ENCODE measurements at places on chromosomes 1 and 21.

DNA sequence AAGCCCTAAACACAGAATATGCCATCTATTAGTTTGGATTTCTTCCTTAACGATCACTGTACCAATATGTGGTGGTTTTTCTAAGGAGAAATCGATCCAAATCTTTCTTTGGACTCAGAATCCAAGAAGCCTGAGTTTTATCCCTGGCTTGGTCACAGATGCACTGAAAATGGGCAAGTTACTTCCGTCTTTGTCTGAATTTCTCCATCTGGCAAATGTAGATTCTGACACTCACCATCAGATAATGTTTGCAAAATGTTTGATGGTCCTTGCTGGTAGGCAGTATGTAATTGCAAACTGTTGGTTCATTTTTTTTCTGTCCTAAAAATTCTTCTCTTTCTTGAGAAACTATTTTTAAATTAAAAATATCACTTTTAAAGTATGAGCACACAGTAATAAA is 115.0 kb downstream of the TSEN15 start:
- DNase-seq: no peak

- no peak for DNase-seq
Observed at GRCh38 chr1:106646816-106647215, 409.7 kb upstream of the PRMT6 start.

DNA sequence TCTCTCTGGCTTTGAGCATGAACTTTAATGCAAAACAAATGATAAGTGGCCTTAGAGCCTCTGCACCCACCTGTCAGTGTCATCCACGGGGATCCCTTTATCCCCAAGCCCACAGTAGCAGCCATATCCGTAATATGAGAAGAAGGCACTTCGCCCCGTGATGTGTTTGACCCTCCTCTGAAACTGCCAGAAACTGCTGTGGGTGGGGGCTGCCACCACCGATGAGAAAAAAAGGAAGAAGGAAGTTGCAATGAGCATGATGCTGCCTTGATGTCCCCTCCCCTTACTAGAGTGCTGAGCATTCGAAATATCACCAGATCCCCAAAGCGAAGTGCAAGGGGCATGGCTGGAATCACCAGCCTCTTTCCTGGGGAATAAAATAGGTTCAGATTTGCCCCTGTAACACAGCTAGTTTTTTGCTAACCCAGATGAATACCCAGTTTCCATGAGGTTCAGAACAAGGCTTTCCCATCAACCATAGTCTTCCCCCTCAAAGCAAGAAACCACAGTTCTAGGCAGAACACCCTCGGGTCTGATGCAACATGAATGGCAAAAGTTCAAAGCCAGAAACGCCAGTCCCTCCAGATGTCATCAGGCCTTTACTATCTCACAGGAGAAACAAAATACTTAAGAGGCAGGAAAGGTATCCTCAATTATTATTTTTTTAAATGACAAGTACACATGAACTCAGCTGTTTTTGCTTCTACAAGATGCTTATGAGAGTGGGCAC is 10.8 kb upstream of the UBXN10 start:
- no peak for DNase-seq

- no peak for DNase-seq
Observed at GRCh38 chr1:242877229-242877628, 352.7 kb upstream of the PLD5 start.

- no peak for DNase-seq
Observed at GRCh38 chr1:65149351-65150107, 1.5 kb downstream of the AK4 start.

GRCh38 chr21:38263493-38263892 is 6.7 kb downstream of the KCNJ15 start:
- no peak for DNase-seq

DNA sequence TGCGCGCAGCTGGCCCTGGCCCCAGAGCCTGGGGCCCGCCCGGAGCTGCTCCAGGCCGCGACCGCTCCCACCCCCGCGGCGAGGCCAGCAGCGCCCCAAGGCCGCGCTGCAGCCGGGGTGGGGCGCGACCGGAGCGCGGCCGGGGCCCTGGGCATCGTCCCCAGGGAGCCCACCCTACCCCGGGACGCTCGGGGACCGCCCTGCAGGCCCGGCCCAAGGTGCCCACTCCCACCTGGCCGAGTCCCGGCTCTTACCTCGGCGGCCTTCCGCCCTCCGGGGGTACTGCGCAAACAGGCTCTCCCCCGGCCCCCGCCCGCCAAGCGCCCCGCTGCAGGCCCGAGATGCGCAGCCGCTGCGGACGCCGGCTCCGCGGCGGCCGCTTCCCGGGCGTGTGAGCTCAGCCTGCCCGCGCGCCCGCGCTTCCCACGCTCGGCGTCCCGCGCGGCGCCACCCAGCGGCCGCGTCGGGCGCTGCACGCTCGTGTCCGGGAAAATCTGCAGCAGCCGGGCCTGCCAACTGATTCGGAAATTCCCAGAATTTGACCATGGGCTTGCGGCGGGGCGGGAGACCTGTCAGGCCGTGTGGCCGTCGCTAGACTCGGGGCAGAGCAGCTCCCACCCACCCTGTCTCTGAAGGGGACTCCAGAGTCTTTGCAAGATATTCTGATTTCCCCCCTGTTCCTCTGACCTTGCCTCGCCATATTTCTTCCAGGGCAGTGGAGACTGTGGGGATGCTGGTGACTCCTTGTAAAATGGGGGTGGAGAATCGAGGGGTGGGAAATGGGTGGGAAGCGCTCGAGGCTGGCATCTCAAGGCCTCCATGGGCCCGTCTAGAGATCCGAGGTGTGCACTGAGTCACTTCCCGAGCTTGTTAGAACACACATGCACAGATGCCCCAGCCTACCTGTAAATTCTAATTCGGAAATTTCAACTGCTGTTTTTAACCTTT is 41.9 kb downstream of the CD34 start:
- peak; percentile 58 for DNase-seq

DNA sequence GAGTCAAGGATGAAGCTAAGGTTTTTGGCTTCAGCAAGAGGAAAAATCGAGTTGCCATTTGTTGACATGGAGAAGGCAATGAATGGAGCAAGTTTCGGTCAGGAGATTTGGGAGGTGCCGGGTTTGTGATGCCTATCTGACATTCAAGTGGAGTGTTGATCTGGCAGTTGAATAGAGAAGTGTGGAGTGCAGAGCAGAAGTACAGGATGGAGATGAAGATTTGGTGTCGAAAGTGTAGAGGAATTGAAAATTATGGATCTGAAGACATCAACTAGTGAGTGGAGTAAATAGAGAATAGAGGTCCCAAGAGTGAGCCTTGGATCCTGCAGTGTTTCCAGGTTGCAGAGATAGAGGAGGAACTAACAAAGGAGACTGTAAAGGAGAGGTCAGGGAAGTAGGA is 25.9 kb downstream of the CITED4 start:
- DNase-seq: no peak

GRCh38 chr1:91712981-91713841 is 172.7 kb downstream of the TGFBR3 start:
- DNase-seq: peak; percentile 47

- DNase-seq: no peak
Observed at GRCh38 chr1:228390649-228391048, 16.0 kb downstream of the TRIM11 start.

- no peak for DNase-seq
Observed at GRCh38 chr1:240927821-240928220, 315.9 kb upstream of the GREM2 start.

DNA sequence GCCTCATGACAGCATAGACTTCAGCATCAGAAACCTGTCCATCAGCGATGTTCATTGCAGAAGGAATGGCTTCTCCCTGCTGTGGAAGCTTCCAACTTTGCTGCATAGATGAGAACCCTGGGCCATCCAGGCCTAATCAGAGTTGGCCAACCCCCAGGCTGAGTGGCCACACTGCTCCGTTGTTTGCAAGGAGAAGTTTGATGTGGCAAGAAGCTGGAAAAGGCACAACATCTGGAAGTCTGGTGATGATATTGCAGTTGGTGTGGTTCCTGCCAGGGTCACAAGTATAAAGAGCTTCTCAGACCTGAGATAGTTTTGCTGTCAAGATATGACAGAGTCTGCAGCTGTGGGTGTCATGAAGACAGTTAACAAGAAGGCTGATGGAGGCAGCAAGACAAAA is 41.2 kb downstream of the RHOU start:
- DNase-seq: no peak

GRCh38 chr21:37374027-37374426 is 7.5 kb downstream of the DYRK1A start:
- no peak for DNase-seq

DNA sequence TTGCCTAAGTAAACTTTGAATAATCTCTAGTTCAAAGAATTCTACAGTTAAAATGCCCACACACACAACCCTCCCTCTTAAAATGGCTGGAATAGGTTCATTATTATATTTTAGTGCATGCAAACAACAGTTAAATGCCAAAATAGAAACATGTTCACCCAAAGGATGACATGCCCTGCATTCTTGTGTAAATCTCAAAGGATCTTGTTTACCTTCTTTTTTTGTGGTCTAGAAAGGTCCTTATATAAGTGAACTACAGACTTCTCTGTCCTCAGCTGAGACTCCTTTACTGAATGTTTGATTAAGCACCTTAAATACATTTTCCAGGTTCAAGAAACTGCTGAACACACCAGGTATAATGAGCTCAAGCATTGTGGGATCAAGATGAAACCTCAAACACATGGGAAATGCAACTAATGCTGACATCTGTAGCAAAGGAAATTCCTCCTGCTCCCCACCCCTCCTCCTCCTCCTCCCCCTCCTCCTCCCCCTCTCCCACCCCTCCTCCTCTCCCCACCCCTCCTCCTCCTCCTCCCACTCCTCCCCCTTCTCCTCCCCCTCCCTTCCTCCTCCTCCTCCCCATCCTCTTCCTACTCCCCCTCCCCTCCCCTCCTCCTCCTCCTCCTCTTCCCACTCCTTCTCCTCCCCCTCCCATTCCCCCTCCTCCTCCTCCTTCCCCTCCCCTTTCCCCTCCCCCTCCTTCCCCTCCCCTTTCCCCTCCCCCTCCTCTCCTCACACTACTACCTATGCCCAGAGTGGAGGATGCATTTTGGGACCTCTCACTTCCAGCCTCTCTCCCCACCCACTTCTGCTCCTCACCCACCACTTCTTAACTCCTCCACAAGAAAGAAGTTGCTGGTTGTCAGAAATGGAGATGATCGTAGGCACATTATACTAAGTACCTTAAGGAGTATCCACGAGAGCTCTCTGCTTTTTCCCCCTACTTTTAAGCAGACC is 233.9 kb downstream of the MRPL39 start:
- no peak for DNase-seq

DNA sequence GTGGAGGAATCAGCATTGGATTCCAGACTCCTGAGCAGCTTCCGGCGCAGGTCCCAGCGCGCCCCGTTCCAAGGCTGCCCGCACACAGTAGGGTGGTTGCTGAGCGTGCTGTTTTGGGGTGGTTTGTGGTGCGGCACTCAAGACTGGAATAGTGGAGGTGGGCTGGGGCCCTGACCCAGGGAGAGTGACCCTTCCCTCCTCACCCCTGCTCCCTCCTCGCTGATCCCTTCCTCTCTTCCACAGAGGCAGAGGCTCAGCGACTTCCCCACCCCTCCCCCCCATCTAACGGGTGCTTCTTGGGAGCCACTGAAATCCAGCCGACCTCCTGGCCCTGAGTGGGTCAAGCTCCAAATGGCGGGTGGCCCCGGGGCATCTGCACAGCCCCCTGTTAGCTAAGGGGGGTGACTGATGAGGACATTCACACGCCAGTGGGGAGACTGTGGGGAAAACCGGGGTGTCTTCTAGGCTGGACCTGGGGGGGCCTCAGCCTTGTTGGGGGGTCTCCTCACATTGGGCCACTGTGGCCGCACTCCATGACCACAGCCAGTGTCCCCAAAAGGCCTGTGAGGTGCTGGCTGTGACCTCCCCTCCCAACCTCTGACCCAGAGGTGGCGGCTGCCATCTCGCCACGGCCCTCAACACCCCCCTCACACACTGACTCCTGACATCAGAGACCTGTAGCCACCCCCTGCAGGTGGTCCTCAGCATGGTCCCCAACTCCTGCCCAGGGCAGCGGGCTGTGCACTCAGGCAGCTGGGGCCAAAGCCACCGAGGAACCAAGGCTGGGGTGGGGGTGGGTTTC is 3.9 kb upstream of the HES4 start:
- DNase-seq: no peak

DNA sequence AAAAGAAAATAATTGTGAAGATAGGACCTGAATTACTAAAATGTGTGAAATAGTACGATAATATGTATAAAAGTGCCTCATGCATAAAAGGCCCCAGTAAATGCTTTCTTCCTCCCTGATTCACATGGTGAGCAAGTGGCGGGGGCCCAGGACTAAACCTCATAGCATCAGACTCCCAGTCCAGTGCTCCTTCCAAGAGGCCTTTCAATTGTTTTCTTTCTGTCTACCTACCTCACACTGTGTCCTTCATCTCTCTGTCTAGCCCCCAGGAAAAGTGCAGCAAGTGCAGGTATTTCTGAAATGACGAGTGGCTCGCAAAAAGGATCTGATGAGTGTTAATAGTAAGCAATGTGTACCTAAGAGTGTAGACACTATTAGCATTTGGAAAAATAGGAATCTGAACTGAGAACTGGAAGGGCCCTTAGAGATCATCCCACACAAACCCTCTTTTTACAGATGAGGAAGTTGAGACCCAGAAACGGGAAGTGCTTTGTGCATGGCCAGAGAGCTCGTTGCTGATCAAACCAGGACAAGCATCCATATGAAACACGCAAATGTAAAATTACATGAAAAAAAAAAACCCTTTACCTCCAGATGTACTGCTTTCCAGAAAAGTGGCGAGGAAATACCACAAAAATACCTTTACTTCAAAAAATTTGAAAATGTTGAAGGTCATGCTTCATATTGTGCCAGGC is 118.2 kb upstream of the HOOK1 start:
- no peak for DNase-seq

GRCh38 chr1:214989341-214989740 is 93.2 kb upstream of the KCNK2 start:
- no peak for DNase-seq

- DNase-seq: no peak
Observed at GRCh38 chr21:37373539-37373938, 7.0 kb downstream of the DYRK1A start.

DNA sequence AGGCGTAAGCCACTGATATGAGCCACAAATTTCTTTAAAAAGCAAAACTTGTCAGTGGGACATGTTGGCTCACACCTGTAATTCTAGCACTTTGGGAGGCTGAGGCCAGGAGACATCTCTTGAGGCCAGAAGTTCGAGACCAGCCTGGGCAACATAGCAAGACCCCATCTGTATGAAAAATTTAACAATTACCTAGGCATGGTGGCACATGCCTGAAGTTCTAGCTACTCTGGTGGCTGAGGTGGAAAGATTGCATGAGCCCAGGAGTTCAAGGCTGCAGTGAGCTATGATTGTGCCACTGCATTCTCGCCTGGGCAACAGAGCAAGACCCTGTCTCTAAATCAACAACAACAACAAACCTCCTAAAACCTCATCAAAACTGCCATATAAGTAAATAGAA is 147.6 kb upstream of the BARHL2 start:
- DNase-seq: no peak

GRCh38 chr1:55645270-55645669 is 430.1 kb upstream of the USP24 start:
- DNase-seq: no peak
